Stimulated activated CD8-positive, alpha-beta memory T cell treated with anti-CD3 and anti-CD28 coated beads, Interleukin-12 subunit alpha, Interleukin-12 subunit beta, amount 100 ng/mL, for 1 hour (primary cell): ENCODE measurements at places on chromosomes 5 and 9.

- DNase-seq, result no peak
Observed at GRCh38 chr5:54311176-54311677, 854 bp upstream of the ARL15 start.

DNA sequence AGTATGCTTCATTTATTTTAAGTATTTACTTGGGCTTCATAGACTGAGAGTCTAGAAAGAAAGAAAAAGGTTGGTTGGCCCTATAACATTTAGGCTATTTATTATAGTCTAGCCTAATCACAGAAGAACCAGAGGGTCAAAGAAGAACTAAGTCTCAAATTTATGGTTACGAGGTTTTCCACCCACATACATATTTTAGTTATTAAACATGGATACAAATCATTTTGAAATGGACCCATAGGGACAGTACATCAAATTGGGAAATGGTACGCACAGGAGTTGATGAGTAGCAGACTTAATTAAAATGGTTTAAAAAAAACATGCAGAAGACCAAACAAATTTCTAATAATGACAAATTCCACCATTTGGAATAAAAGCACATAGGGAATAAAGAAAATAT, 17.7 kb downstream of the SVEP1 start:
- DNase-seq, result no peak

- no peak for DNase-seq
Observed at GRCh38 chr5:178527458-178528307, 62.5 kb downstream of the COL23A1 start.

DNA sequence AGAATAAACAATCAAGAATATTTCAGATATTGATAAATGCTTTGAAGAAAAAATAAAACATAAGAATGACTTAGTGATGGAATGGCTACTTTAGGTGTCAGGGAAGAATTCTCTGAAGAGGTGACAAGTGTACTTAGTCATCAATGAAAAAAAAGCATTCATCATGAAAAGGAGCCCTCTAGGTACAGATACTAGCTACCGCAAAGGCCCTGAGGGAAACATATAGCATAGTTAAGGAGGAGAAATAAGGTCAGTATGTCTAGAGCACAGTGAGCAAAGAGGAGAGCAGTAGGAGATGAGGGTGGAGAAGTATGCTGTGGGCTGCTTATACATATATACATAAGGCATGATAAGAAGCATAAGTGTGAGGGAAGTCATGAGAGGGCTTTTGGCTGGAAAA, 41.8 kb downstream of the CSF2 start:
- DNase-seq, result no peak

DNA sequence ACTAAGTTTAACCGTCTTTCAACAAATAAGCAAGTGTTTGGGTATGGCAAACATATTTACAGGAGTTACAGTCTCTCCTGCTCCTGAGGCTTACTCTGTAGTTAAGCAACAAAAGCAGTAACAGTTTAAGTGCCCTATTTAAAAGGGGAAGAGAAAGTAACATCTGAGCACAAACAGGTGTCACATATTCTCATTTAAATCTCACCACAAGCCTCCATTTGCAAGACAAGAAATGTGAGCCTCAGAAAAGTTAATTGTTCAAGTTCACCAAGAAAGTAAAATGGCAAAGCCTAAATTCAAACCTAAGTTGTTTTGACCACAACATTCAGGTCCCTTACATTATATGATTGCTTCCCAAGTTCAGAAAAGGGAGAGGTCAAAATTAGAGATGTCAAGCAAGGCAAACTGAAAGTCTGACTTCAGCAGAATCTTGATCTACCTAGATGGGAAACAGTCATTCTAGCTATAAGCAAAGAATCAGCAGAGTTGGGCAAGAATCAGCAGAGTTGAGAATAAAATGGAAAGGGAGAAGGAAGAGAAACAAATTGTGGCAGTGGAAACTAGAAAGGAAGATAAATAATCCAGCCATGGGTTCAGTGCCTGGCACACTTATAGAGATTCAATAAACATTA, 93.4 kb downstream of the STRBP start:
- no peak for DNase-seq

DNA sequence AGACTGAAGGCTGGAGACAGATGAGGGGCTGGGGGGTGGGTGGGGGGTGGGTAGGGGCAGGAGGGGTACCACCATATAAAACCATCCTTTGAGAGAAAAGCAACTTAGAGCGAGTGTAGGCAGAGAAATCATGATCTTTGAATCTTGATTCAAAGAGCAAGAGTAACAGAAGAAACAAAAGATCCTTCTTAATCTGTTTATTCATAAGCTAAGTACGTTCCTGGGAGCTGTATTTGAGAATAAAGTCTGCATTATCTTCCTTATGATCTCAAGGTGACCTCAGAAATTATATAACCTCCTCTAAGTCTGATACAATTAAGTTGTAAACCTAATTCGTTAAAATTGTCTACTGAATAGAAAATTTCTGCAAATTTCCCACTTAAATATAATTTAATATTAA, 558.8 kb downstream of the NR2F1-AS1 start:
- no peak for DNase-seq

- no peak for DNase-seq
Observed at GRCh38 chr9:108885643-108886348, 23.7 kb downstream of the ACTL7A start.

DNA sequence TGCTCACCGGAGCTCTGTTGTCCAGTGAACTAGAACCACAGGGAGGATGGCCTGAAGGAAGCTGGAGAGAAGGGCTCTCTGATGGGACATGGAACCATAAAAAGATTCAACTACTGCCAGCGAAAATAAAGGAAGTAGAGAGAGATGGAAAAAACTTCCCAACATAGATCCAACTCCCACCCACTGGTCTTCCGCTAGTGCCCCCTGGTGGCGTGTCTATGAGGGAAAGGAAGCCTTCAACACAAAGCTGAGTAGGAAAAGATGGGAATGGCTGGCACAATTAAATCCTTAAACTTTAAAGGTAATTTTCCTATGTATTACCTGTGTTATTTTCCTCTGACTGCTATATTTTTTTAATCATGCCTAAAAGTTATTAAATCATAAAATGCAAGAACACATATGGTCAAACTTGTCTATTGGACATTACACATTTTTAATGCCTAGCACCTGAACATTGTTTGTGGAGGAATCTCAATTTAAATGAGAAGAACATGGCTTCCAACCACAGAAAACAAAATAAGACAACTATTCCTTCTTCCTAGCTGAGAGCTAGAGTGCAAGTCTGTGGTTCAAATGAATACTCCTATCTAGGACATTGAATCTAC, 51.5 kb downstream of the CEP120 start:
- DNase-seq, result no peak

- no peak for DNase-seq
Observed at GRCh38 chr9:86766912-86767311, 180.4 kb downstream of the GAS1 start.

DNA sequence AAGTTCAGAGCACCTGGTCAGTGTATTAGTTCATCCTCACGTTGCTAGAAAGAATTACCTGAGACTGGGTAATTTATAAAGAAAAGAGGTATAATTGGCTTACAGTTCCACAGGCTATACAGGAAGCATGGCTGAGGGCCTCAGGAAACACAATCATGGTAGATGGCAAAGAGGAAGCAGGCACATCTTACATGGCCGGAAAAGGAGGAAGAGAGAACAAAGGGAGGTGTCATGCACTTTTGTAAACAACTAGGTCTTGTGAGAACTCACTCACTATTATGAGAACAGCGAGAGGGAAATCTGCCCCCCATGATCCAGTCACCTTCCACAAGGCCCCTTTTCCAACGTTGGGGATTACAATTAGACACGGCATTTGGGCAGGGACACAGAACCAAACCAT, 28.8 kb upstream of the CAVIN4 start:
- DNase-seq, result no peak
